ENCODE measurements at places on chromosomes 3 and 15. TPM values are rescaled to one million over a fixed set of nuclear protein-coding genes. Genes with fewer than 3 reads are reported as not detected.

The ARHGEF26 gene
- polyA plus RNA-seq = not detected

The DLG1 gene
- 32.4 TPM for polyA plus RNA-seq

The MINDY2 gene
- polyA plus RNA-seq = 10.9 TPM

The CAMKV gene
- not detected for polyA plus RNA-seq

The ST8SIA2 gene
- not detected for polyA plus RNA-seq

The MRPL3 gene
- polyA plus RNA-seq = 79.5 TPM

The RTP3 gene
- polyA plus RNA-seq = not detected

The ARL8B gene
- 64.8 TPM for polyA plus RNA-seq

The ALDH1L1 gene
- polyA plus RNA-seq = not detected

The FBXL2 gene
- polyA plus RNA-seq = 0.33 TPM

The RAD51 gene
- 0.61 TPM for polyA plus RNA-seq

The USP19 gene
- 22.3 TPM for polyA plus RNA-seq

The FMN1 gene
- 1.0 TPM for polyA plus RNA-seq

The CSTA gene
- polyA plus RNA-seq = 0.66 TPM

- DNase-seq = no peak
These were observed 872.4 kb upstream of the CFAP20DC start for GRCh38 chr3:59922192-59922591.

- DNase-seq = no peak
These were observed at the start of gene CDCP1 for GRCh38 chr3:45145681-45146614. TSS of gene CDCP1 (minus strand) at chr3:45146378. CDS start at chr3:45146287, 91 bp downstream.

- DNase-seq = no peak
These were observed 98.9 kb upstream of the CHL1 start for GRCh38 chr3:97417-98258.

- DNase-seq = no peak
These were observed 109.7 kb upstream of the GMNC start for GRCh38 chr3:190972196-190972595.

GRCh38 chr3:12484983-12485327, 675 bp downstream of the TSEN2 start:
- DNase-seq = no peak

- DNase-seq = no peak
These were observed 109.1 kb downstream of the IQSEC1 start for GRCh38 chr3:12963922-12964701.

- DNase-seq = no peak
These were observed 382.9 kb downstream of the OTOL1 start for GRCh38 chr3:161879470-161879869.

DNA sequence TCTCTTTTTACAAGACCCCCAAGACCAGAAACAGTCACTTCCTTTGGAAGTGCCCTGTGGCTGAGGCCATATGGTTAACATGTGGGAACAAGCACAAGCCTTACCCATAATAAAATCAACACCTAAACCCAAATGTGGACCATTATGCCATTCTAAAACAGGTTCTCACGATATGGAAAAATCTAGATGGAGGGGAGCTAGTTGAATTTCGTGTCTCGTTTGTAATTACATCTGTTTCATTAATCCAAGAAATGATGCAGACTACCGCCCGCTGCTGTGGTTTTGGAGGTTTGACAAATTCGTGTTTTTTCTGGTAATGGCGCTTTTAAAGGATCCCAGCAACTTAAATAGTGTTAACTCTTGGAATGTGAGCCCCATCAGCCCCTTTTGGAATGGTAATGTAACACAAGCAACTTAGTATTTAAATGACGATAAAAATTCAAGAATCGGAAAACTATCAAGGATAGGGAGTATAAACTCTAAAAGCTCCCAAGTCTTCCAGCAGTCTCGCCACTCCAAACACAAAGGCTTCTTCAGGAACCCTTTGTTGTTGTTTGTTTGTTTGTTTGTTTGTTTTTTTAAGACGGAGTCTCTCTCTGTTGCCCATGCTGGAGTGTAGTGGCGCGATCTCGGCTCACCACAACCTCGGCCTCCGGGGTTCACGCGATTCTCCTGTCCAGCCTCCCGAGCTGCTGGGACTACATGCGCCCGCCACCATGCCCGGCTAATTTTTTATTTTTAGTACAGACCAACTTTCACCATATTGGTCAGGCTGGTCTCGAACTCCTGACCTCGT, 1.1 kb downstream of the CNBP start:
- DNase-seq = no peak

DNA sequence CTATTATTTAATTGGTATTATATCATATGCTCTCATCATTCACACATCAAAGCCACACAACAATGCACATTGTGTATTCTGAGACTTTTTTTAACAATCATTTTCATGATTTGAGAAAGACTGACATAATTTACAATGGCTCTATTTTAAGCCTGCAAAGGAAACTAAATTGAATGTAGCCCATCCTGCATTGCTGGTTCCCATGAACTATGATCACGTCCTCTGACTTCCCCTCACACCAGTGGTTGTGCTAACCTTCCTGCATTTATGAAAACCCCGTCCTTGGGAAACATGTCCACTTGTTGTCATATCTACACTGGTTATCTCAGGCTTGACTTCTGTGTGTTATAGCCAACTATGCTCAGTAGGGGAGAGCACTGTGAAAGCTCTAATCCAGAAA, 546.2 kb downstream of the MECOM start:
- DNase-seq = no peak

GRCh38 chr3:112687616-112688015, 46.7 kb upstream of the CCDC80 start:
- DNase-seq = no peak

GRCh38 chr15:62521396-62521795, 356.3 kb upstream of the C2CD4B start:
- no peak for DNase-seq

DNA sequence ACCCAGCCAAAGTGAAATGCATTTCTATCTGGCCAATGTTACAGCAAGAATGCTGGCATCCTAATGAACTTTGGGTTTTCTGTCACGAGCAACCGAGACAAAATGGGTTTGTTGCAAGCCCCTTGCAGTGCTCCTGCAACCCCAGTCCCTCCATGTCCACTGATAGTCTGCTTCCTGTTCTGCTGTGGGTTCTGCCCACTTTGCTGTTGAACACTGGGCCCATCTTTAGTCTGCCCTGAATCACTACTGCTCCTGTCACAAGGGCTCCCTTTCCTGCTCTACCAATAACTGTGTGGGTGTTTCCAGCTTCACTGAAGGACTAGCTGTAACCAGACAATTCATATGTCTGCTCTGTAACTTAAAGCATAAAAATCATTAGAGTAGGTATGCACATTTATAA, 12.7 kb upstream of the OXSR1 start:
- no peak for DNase-seq

DNA sequence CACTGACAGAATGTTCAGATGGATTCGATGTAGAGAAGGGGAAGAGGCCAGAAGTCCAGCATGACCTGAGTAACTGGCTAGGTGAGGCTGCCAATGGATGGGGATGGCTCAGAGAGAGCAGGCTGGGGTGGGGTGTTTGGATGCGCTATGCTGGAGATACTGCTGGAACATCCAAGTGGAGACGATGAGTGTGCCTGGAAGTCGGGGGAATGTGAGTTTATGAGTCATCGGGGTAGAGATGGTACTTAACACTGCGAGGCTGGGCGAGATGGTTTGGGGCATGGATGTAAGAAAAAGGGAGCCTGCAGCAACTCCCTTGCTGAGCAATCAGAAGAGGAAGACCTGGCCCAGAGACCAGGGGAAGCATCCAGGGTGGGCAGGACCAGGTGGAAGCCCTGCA, 180.7 kb downstream of the SLCO3A1 start:
- no peak for DNase-seq

- DNase-seq = no peak
These were observed 320.9 kb upstream of the CTDSPL start for GRCh38 chr3:37540786-37541185.

- no peak for DNase-seq
These were observed 238.6 kb upstream of the CHRM5 start for GRCh38 chr15:33729653-33730052.

DNA sequence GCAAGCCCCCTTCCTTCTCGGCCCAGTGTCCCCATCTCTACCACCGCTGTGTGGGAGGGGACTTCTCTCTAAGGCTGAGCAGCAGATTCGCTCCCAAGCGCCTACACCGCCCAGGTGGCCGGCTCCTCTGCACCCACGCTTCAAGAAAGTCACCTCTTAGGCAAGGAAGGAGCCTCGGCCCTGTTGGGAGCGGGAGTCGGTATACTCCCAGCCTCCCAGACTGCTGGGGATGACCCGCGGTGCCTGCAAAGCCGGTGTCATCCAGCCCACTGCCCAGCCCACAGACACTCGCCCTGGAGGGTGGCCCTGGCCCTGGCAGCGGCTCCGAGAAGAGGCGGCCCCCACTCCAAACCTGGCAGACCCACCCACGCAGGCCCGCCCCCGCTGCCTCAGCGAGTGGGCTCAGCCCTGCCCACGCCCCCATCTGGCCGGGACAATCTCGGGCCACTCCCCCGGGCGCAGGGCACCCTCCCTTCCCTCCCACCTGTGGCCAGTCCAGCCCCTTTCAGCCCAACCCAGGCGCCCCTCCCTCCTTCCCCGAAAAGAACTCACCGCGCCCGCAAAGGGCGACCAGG, 396 bp downstream of the CHRNB4 start:
- no peak for DNase-seq

GRCh38 chr3:47057212-47057671, 77.8 kb downstream of the NBEAL2 start:
- no peak for DNase-seq

DNA sequence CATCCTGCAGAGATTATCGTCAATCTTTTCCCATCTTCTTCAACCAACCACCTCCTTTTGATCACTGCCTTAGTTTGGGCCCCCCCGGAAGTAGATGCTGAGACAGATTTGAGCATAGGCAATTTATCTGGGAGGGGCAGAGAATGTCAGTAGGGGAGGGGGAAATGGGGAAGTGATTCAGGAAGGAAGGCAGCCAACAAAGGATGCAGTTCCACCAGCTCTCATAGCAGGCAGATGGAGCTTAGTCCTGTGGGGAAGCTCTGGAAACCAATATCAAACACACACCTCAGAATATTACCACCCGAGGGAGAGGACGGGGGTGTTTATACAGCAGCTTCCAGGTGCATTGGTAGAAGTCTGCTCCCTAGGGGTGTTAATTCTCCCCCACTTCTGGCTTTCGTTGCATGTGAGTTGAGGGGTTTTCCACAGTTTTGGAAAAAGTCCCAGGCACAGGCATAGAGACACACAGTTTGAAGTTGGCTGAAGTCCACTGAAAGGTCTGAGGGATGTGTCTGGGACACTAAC, 91.5 kb upstream of the TNFAIP8L3 start:
- DNase-seq = no peak

- DNase-seq = no peak
These were observed 9.3 kb downstream of the IRAK2 start for GRCh38 chr3:10173926-10174435.

- no peak for DNase-seq
These were observed 14.3 kb downstream of the TPM1 start for GRCh38 chr15:63056829-63057228.

DNA sequence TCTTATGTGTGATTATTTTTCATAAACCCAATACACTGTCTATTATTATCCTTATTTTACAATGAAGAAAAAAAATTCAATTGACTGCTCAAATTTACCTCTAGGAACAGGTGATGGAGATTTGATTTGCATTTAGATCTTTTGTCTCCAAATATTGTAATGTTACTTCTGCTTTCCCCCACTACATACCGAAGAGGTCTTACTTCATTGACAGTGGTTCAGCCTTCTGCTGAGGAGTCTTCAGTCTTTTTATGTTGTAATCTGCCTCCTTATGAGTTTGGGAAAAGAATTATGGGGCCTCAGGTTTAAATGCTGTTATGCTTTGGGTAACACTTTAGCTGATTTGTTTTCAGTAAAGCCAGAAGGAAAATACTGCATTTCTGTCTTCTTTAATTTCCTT, 199.5 kb downstream of the LPP start:
- no peak for DNase-seq
